ENCODE measurements at places on chromosomes 3 and 15. TPM values are rescaled to one million over a fixed set of nuclear protein-coding genes. Genes with fewer than 3 reads are reported as not detected.

Gene BFSP2
- total RNA-seq = not detected

Gene TF
- total RNA-seq = 0.12 TPM

Gene MYRIP
- total RNA-seq = 0.19 TPM

Gene WNT7A
- 0.47 TPM for total RNA-seq

- no peak for DNase-seq
Observed at GRCh38 chr3:172591125-172591605, 67.9 kb upstream of the TNFSF10 start.

DNA sequence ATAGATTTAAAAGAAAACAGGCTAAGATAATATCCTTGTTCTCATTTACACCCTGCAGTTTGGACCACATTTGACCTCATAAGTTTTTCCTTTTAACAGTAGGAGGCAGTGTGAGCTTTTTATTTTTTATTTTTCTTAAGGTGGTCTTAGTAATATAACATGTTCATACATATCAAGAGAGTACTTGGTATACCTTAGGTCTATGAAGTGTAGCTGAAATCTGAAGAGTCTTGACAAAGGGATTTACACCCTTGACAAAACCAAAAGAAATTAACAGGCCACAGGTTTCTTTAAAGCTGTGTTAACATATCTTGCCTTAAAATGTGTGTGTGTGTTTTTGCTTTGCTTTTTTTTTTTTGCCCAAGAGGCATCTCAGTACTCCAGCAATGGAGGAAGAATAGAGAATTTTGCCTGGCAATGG, 3.2 kb downstream of the RAP2B start:
- DNase-seq = no peak

DNA sequence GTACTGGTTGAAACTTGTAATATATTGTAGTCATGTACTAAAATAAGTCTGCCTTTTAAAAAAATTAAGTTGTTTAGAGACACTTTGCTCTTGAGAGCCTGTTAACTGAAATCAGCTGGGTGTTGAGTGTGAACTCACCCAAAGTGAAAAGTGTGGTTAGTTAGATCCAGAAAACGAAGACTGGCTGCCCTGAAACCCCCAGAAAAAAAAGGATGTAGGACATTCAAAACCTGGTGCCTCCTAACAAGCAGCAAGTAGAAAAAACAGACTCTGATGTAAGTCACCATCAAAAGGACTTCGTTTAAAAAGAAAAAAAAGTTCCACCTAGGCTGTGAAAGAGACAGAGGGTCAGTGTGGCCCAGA, 40.8 kb downstream of the UMPS start:
- DNase-seq = no peak

All from MCF 10A (cell line).